SJSA1 (cell line): ENCODE measurements at places on chromosomes 4 and X.

DNA sequence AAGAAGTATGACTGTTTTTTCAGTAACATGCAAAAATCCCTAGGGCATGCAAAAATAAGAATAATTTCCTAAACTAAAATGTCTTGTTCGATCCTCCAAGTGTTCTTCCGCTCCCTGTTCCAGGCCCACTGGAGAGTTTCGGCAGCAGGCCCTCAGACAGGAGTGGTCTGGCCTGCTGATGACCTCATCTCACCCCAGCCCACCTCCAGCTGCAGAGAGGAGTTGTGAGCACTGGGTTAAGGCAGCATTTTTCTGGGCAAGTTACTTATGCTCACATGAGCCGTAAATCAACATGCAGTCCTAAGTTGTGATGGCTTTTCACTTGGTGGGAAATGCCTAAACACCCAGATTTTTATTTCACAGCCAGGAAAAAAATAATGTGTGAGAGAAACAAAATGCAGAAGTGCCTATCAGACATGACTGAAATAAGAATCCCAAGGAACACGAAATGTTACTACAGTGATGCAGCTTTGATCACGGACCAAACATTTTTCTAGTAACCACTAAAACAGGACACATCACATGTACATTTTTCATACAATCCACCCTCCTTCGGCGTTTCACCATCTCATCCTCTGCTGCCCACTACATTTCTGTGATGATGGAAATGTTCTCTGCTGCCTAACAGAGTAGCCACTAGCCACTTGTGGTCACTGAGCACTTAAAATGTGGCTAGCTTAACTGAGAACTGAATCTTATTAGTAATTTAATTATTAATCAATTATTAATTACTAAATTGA, 153.3 kb upstream of the TBL1X start:
- DNase-seq = no peak

DNA sequence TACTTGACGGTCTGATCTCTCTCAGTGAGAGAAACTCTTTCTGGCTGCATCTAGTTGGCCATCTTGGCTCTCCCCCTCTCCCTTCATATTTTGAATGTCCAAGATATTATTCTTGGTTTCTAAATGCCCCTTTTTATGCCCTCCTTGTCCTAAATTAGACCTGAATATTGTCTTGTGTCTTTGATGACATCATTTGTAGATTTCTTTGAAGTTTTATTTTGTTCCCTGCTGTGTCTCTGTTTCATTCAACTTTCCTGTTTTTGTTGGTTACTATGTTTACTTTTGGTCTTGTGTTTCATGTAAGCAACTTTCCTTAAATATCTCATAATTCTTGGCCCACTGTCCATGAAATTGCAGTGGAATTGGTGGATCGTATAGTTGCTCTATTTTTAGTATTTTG, 46.1 kb upstream of the PASD1 start:
- DNase-seq = no peak

GRCh38 chrX:115521741-115522140, 39.2 kb upstream of the PLS3 start:
- no peak for DNase-seq

- DNase-seq = no peak
These were observed 37.9 kb downstream of the RAB40AL start for GRCh38 chrX:102975016-102975415.

- DNase-seq = peak; percentile 31
These were observed 253.6 kb downstream of the CBLL2 start for GRCh38 chrX:22526339-22526738.

DNA sequence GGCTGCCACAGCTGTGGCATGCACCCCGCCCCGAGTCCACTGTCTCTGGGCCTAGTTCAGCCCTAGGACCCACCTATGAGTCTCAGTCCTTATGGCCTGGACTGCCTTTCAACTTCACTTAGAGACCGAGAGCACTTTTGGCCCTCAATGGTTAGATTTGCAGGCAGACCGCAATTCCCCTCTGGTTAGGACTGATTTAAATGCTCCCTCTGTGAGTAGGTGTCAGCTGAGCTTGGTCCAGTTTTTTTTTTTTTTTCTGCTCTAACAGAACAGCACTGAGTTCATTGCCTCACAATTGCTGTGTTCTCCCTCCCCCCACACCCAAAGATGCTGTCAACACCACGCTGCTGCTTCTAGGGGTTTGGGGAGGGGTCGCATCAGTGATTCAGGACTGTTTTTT, 143.2 kb downstream of the BMP15 start:
- no peak for DNase-seq

GRCh38 chrX:124230655-124231450, 101.6 kb upstream of the TEX13D start:
- DNase-seq = no peak

GRCh38 chr4:83552924-83553323, 17.0 kb downstream of the GPAT3 start:
- DNase-seq = peak; percentile 18

DNA sequence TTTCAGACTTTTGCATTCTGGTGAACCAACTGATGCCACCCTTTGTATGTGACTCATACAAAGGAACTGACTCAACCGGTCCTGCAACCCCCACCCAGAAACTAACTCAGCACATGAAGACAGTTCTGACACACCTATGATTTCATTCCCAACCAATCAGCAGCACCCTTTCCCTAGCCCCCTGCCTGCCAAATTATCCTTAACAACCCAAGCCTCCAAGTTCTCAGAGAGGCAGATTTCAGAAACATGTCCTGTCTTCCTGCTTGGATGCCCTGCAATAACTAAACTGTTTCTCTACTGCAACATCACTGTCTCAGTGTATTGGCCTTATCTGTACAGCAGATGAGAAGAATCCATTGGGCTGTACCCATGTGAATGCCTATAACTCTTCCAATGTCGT, 284.7 kb downstream of the CAMK2D start:
- no peak for DNase-seq

DNA sequence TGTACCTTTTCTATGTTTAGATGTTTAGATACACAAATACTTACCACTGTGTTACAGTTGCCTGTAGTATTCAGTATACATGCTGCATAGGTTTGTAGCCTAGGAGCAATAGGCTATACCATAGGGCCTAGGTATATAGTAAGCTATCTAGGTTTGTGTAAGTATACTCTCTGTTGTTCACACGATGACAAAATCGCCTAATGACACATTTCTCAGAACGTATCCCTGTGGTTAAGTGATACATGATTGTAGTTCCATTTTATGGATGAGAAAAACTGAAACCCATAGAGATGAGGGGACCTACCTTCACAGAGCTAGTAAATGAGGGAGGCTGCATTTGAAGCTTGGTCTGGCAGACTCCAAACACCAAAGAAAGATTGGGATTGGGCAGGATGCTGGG, 79.4 kb upstream of the EFNB1 start:
- DNase-seq = no peak

- DNase-seq = no peak
These were observed 547.5 kb downstream of the SMARCA1 start for GRCh38 chrX:128975745-128976144.

- no peak for DNase-seq
These were observed 170.3 kb upstream of the PUDP start for GRCh38 chrX:7318241-7318640.

GRCh38 chr4:92387459-92388069, 83.8 kb downstream of the GRID2 start:
- DNase-seq = peak; percentile 15

DNA sequence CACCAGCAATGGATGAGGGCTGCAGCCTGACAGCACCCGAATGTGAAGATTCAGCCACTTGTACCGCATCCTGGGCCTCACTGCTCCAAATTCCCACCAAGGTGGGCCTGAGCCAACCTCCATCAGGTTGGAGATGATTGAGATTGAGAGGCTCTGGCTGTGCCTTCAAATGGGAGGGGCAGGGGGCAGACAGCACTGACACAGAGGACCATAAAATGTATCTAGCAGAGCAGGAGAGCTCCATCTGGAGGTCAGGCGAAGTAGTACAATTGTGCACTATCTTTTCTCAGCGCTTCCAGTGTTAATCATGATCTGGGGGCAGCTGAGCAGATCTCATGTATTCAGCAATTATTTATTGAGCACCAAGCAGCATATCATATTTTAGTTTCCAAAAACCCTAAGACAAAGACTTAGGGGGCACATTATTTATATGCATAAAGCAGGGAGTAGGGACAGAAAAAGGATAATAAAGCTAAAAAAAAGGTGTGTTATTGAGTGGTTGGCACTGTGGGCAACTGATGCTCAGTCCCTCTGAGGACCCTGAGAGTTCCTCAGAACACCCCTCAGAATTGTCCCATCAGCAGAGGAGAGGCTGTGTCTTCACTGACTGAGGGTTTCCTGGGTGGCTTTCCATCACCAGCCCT, 31.6 kb upstream of the C1QTNF7 start:
- DNase-seq = no peak

DNA sequence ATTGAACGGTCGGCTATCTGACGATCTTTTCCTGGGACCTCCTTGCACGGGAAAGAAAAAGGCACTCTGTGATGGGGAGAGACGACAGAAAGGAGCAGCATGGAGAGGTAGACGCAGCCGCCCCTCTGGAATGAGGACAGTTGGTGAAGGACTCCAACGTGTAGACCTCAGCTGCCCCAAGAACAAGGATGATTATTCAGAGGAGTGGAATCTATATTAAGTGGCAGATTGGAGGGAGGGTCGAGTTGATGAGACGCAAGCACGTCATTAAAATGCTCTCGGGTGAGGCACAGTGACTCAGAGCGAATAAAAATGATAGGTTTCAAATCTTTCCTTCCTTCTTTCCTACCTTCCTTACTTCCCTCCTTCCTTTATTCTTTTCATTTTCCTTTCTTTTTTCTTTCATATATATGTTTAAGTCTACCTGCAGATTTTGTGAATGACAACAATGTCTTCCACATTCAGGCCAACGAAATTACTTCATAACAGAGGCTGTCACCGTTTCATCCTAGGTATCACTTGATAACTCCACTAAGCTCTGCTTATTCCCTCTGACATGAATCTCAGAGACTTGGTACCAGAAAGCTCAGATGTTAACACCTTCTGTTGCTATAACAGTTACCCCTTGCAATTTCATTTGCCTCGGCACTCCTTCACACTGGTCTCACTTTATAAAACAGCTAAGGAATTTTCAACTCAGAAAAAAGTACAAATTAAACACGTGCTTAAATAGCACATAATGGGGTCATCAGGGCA, 110.0 kb upstream of the PPARGC1A start:
- no peak for DNase-seq

DNA sequence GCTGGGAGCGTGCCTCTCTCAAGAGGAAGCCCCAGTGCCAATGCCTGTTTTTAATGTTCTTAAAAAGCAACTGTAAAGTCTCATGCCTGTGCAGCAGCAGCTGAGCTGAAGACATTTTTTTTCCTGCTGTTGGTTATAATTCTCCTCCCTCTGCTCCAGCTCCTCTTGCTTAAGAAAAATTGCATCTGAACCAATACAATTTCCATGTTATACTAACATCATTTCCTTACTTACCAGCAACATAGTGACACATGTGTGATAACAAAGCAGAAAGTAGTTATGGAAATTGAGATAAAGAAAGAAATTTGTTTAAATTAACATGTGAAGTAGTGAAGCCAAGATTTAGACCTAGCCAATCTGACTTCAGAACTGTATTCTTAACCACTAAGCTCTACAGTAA, 101.4 kb downstream of the TBC1D19 start:
- DNase-seq = no peak

GRCh38 chr4:179328627-179329026, 1886.4 kb upstream of the AGA start:
- no peak for DNase-seq

- DNase-seq = no peak
These were observed 37.4 kb upstream of the STS start for GRCh38 chrX:7109838-7110793.

- peak; percentile 75 for DNase-seq
These were observed 334.5 kb upstream of the NOCT start for GRCh38 chr4:138680989-138681604.

DNA sequence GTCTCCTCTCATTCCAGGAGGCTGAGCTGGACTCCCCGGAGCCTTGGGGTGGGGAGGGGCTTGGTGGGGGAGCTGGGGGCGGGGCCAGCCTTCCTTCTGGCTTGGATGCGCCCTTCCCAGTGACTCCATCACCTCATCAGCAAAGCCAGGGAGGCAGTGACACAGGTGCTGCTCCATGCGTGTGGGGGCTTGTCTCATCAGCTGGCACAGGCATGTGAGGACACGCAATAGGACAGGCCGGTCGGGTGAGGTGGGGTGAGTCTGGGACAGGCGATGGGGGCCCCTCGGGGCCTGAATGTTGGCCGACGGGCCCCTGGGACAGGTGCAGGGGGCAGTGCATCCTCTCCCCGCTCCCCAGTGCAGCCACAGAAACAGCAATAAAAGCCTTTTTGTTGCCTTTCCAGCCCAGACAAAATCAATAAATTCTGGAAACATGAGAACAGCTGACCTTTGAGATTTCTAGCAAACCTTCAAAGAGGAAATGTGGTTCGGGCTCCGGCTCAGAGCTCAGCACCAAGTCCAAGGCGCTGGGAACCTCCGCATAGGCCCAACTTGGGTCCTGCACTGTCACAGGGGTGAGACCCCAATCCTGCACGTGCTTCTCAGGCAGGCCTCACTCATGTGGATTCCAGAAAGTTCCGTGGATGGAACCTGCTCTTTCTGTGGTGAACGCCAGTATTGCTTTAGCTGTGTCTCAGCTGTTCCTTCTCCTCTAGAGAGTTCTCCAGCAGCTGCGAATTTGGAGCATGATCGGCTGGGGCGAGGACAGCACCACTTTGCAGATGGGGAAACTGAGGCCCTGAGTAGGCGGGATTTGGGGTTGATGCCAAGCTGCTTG, 18.5 kb downstream of the ADRA2C start:
- no peak for DNase-seq

DNA sequence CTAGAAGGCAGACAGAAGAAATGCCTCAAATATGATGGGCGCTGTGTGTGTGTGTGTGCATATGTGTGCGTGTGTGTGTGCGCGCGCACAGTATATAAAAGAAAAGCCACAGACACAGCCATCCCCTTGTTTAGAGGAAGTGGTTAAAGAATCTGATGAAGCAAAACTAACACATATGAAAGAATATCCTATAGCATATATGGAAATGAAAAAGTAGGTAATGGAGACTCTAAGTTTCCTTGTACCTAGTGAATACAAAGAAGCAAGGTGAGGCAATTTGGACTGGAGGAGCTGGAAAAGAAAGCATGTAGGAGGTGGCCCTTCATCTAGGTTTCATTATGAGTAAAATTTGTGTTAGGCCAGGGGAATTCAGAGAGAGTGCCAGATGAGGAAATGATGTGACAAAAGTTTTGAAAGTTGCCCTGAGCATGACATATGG, 58.6 kb upstream of the MCF2 start:
- no peak for DNase-seq

GRCh38 chr4:148574911-148575310, 132.7 kb upstream of the NR3C2 start:
- DNase-seq = no peak

GRCh38 chrX:149021159-149021558, 483.9 kb downstream of the IDS start:
- DNase-seq = no peak

- no peak for DNase-seq
These were observed 47.7 kb downstream of the SPRY1 start for GRCh38 chr4:123444290-123444731.

DNA sequence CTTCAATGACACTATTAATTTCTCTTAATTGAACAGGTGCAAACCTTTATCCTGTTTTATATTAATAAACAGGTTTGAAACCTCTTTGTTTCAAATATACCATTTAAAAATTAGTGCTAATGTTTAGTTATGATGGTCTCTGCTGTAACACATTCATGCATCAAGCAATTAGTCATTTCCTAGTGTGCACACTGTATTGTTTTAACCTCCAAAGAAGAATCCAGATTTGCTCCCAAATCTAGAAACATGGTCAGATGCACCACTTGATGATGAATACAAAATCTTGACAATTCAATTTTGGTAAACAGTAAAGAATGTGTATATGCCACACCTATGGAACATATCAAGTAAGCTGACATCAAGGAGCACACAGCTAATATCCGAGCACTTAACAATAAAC, 157.1 kb downstream of the TRIML1 start:
- no peak for DNase-seq

GRCh38 chrX:134949271-134949670, 41.5 kb upstream of the SMIM10 start:
- no peak for DNase-seq
